ENCODE measurements at places on chromosomes 4 and X.

DNA sequence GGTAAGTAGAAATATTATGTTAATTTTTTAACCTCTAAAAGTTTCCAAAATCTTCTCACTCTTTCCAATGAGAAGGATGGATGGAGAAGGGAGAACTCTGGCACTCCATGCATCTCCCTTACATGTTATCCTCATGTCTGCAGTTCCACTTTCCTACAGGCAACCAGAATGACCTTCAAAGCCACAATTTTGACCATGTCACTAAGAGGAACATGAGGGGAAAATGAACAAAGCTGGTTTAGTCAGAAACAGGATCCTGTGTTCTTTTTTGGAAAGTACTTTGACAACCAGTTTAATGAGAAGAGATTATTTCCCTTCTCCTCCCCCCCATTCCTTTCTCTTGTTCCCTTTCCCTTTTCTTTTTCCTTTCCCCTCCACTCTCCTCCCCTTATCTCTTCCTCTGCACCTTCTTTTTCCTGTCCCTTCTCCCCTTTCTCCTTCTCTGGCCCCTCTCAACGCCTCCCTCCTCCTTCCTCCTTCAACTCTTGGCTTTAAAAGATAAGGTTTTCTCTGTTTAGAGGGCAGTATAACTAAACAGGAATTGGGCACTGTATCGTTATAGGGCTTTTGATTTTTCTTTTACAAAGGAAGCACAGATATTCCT, 42.5 kb downstream of the DTHD1 start:
- DNase-seq = no peak

DNA sequence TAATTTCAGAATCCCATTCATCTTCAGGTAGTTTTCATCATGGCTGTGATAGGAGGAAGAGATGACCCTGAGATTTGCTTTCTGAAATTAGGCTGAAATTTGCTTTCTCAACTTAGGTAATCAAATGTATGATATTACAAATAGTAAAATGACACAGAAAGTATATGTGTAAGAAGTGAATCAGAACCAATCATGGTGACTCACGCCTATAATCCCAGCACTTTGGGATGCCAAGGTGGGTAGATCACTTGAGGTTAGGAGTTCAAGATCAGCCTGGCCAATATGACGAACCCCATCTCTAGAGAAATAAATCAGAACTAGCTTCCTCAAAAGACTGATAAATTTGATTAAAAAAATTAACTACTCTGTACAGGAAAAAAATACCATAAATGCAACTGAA, 555.4 kb downstream of the STPG2 start:
- DNase-seq = no peak

DNA sequence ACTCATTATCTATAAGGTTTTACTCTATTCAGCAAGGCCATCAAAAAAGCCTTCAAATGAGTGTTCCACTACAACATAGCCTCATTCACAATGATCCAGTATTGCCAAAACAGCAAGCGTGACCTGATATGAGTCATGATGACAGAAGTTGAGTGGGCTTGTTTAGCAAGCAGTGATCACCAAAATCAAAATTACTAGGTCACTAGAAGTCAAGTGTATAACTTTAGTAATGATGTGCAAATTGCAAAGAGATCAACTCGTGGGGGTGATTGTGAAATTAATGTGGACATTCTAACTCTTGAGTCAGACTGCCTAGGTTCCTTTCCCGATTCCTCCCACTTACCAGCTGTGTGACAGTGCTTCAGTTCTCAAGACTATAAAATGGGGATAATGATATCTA, 124.5 kb downstream of the CHM start:
- DNase-seq = no peak

DNA sequence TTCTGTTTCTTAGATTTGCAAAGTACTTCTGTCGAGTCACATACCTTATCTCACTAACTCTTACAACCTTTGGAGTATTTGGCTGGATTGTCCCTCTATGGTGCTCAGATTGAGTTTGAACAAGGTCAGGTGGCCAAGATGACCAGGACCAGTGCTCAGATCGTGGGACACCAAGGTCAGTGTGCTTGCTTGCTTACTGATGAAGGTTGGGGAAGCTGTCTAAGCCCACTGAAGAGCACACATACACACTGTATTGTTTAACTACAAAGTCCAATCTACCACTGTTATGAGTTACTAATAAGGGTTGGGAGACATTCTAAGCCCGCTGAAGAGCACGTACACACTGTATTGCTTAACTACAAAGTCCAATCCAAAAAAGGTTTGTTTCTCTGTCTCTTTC, 53.7 kb downstream of the TAB3 start:
- no peak for DNase-seq

DNA sequence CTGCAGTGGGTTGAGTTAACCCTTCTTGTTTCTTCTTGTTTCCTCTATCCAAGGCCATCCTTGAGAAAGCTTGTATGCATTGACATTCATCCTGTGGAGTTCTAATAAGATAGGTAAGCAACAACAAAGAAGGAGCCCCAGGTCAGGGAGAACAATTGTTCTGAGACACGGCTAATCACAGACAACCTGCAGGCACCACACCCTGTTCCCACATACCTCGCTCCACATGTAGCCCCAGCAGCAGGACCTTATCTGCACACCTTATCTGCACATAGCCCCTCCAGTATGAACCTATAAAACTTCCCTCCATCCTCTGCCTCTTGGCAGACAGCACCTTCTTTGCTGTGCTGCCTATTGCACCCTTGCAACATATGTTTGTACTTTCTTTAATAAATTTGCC, 129.1 kb downstream of the MSL3 start:
- DNase-seq = no peak

DNA sequence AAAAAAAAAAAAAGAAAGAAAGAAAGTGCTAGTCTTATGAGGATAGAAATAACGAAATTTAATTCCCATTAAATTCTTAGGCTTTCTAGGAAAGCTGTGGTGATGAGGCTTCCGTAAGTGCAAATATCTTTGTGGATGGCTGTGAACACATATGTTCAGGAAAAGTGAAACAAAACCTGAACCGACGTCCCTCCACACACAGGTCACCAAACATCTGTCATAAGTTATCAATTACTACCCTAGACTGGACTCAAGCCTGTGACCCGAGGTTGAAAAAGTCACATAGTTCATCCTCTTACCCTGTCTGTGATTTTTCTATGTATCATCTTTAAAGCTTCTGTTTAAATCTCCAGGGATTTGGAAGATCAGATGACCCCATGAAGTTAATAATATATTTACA, 24.8 kb downstream of the HHIP start:
- no peak for DNase-seq

DNA sequence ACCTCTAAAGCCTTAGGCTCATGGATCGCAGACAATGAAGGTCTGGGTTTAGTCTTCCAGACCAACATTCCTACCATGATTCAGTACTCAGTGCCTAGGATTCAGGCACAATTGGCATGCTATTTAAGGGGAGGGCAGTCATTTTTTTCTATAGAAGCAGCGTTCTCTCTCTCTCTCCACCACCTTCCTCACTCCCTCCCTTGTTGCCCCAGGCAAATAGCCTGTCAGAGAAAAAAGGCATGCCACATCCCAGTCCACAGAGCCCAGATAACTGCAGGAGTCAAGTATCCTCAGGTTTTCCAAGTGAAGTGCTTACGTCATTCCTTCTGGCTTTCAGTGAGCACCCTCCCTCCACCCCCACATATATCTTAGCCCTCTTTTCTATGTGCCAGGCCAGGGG, 533.0 kb downstream of the BCOR start:
- DNase-seq = no peak

GRCh38 chr4:150367326-150367725, 214.6 kb upstream of the MAB21L2 start:
- DNase-seq = no peak
